Iris pigment epithelial cell (primary cell): ENCODE measurements at places on chromosomes 16 and 17.
A peak's percentile ranks its signal among the peaks of the same experiment; 100 is the strongest.

DNA sequence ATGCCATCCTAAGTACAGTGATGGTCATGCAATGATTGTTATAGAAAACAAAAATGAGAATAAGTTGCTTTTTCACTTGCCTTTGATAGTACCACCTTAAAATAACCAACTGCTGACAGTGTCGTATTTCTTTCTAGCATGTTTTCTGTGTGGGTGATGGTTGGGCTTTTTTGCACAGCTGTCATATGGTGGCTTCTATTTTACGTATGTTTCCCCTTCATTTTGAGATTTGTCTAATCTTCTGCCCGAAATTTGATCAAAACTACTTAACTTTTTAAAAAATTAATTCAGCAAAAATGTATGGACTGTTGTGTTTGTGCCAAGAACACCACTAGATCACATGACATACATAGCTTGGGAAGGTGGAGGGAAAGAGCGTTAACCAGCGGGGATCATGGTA, 90.7 kb downstream of the CLEC16A start:
- DNase-seq: no peak

GRCh38 chr16:67917852-67918236, 13.8 kb downstream of the CTRL start:
- peak; percentile 87 for DNase-seq

- DNase-seq: no peak
Observed at GRCh38 chr16:84259691-84260090, 19.9 kb upstream of the KCNG4 start.

- no peak for DNase-seq
Observed at GRCh38 chr17:34406226-34406625, 43.2 kb upstream of the CCL1 start.

GRCh38 chr16:56262148-56262547, 70.9 kb downstream of the GNAO1 start:
- DNase-seq: no peak

DNA sequence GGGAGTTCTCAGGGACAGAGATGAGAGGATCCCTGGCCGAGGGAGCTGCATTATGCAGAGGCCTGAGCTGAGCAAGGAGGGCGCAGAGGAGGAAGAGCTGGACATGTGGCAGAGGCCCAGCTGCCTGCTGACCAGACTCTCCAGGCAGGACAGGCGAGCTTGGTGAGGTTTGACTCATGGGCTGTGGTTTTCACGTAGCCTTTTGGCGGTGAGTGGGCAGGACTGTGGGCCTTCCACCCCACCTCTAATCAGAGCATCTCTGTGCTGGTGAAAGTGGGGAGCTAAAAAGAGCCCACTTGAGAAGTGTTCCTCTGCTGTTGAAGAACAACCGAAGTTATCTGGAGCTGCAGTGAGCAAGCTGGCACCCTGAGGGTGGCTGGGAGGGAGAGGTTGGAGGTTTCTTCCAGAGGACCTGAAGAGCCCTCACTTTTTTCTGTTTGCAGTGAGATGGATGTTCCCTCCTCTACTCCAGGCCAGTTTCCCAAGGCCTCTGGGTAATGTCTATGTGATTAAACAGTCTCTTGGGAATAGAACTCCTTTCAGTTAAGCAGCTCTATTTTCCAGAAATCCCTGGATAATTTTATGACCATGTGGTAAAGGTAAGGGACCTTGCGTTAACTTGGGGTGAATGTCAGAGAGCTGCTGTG, 11.9 kb downstream of the EPN2 start:
- peak; percentile 94 for DNase-seq

DNA sequence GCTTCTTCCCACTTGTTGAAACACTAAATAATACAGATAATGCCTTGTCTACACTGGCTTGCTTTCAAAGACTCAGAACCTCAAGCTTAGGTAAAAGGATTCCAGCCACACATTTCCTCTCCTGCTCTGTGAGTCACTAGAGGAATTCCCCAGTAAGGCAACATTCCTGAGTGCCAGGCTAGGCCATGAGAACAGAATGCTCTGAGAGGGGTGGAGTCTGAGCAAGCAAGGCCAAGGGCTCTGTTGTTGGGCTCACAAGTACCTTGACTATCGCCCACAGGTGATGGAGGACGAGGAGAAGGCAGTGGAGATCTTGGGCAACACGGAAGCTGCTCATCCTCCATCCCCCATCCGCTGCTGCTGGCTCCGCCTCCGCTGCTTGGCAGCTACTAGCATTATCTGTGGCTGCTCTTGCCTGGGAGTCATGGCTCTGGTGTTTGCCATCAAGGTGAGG, 6.7 kb upstream of the PHKG2 start:
- DNase-seq: peak; percentile 93

DNA sequence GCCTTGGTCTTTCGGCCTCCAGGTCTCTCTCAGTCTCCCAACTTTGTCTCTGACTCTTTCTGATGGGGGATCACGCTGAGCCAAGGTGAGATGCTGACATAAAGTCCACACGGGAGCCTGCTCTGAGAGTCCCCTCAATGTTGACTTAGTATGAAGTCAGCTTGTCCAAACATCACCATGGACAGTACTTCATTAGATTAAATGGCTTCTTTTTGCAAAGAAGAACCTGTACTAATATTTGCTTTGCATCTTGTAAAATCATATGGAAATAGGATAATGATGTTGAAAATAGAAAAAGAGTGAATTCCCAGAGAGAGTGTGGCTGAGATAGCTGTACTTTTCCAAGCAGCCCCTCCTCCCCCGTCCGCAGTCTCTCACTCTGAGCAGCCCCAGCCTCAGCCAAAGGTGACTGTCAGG, 56.7 kb upstream of the SIAH1 start:
- no peak for DNase-seq

GRCh38 chr16:30110661-30111060, 2.7 kb downstream of the GDPD3 start:
- peak; percentile 30 for DNase-seq

DNA sequence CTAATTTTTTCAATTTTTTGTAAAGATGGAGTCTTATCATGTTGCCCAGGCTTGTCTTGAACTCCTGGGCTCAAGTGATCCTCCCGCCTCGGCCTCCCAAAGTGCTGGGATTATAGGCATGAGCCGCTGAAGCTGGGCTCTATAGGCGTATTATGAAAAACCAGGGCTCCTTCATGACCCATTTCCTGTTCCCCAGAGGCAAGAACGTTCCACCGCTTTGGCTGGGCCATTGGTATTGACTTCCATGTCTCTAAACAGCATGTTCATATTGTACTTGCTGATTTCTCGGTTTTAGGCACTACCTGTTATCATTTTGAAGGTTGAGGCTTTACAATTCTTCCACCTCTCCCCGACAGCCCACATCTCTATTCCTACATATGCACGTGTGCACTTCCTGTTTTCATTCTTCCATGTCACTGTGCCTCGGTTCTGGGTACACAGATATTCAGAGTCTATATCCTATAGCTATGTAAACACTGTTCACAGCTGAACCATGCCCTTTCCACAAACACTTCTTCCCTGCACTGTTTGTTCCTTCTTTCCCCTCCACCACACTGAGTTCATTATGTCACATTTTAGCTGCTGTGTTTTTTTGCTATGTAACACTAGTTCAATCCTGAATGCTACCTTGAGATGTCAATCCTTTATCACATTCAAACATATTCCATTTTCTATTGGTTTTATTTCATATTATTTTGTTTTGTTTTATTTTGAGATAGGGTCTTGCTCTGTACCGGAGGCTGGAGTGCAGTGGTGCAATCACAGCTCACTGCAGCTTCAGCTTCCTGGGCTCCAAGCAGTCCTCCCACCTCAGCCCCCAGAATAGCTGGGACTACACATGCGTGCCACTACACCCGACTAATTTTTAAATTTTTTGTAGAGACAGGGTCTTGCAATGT, 16.8 kb upstream of the MAPK3 start:
- DNase-seq: no peak

- no peak for DNase-seq
Observed at GRCh38 chr17:27360507-27360906, 66.6 kb downstream of the WSB1 start.

DNA sequence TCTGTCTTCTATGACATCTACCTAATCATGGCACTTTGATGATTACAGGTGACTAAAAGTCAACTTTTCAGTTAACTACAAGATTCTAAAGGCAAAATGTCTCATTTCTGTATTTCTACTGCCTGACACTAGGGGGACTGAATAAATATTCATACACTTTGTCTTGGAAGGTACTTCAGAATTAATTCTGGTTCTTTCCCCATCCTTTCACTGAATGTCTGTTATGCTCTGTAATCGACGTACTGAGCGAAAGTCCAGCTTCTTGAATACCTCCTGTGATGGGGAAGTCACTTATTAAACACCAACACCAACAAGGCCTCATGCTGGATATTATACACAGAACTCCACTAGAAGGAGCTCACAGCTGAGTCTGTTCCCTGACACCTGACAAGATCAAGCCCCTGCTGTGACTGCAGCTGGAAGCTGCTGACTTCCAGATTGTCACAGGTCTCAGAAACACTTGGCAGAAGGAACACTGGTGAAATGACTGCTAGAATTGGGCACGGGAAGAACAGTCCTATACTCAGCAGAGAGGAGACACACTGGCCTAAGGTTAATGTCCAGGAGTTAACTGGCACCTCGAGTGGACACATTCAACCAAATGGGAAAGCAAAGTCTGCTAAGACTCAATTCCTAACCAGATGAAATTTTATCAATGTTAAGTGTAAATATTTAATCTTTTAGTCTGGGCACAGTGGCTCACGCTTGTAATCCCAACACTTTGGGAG, 31.9 kb downstream of the CMC2 start:
- DNase-seq: no peak

DNA sequence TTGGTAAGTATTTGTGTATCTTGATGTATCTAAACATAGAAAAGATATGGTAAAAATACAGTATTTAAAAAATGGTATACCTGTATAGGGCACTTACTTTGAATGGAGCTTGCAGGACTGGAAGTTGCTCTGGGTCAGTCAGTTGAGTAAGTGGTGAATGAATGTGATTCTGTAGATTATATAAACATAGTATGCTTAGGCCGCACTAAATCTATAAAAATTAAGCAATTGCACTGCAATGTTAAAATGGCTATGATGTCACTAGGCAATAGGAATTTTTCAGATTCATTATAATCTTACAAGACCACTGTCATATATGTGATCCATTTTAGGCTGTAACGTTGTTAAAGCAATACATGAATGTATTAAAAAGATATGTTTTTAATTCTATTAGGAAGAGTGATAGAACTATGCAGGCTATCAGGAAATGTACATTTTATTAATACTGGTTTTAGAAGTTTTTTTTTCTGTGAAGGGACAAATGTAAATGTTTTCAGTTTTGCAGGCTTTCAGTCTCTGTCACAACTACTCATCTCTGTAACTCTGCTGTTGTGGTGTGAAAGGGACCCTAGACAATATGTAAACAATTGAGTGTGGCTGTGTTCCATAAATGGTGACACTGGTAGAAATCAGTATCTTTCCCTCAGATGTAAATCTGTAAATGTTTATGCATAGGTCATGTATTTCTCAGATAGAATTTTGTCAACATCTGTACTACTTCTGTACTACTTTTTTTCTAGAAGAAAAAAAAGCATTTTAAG, 10.5 kb downstream of the CBFB start:
- DNase-seq: peak; percentile 57

GRCh38 chr17:72683506-72684404, 408.7 kb downstream of the SLC39A11 start:
- DNase-seq: peak; percentile 96

GRCh38 chr16:3235856-3236669, 1.1 kb upstream of the ZNF200 start:
- no peak for DNase-seq

- DNase-seq: no peak
Observed at GRCh38 chr17:3879591-3880417, 13.0 kb downstream of the CAMKK1 start.

- no peak for DNase-seq
Observed at GRCh38 chr16:48978501-48978900, 303.1 kb downstream of the CBLN1 start.

GRCh38 chr17:71409137-71409536, 711.7 kb upstream of the SOX9 start:
- DNase-seq: no peak

GRCh38 chr17:42315402-42316156, 27.3 kb downstream of the STAT5A start:
- DNase-seq: no peak

DNA sequence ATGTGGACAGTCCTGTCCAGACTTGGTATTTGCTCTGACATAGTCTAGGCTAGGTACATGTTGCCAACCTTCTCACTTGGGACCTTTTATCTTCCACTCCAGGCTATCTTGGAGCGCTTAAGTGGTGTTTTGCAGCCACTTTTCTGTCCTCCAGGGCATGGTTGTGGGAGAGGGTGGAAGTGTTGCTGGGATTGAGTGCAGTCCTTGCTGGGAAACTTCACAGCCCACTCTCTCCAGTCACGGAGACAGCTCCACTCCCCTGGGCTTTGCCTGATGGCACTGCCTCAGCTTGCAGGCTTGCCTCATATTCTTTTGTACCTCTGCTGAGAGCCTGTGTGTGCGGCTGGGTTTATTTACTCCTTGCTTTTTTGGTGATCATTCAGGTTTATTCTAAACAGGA, 17.4 kb downstream of the RPA1 start:
- DNase-seq: no peak
